Thyroid gland (tissue), 4 donors: ENCODE measurements at places on chromosomes 3 and 15. TPM values are rescaled to one million over a fixed set of nuclear protein-coding genes. Genes with fewer than 3 reads are reported as not detected.
A peak's percentile ranks its signal among the peaks of the same experiment; 100 is the strongest.

DNA sequence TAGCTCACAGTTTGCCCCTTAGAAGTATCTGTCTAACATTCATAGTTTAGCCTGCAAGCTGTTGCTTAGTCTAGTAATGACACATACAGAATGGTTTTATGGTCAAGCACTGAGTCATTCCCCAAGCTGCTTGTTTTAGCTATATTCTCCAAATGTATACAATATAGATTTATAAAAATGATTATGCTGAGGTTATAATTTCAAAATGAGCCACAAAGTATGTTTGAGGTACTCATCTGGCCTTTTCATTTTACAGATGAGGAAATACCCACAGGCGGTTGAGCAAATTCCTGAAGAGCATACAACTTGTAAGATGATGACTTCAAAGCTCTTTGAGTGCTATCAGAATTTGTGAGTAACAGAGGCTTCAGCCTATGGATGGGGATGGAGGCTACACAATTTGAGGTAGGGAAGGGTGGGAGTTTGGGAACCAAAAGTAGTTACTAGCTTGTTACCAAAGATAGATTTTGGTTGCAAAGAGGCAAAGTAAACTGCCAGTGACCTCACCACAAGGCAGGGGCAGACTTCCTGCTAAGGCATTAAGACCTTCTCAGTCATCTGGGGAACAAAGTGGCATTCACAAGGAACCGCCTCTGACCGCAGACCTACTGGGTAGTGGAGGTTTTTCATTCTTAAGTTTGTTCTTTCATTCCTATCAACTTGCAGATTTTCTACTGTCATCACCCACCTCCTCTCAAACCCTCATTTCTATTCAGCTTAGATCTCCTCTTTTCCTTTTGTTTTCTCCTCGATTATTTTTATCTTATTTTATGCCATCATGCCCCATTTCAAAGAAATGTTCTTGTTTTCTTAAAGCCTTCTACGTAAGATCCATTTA lies 257.2 kb upstream of the NECTIN3 start:
- no peaks in the 10 kb centered on the region for H3K36me3 ChIP-seq
- no peak overlapping the region for H3K4me3 ChIP-seq
- H3K4me1 ChIP-seq = no peaks in the 10 kb centered on the region
- DNase-seq = no peak
- no peaks in the 10 kb centered on the region for H3K27me3 ChIP-seq
- H3K27ac ChIP-seq = no peak overlapping the region

DNA sequence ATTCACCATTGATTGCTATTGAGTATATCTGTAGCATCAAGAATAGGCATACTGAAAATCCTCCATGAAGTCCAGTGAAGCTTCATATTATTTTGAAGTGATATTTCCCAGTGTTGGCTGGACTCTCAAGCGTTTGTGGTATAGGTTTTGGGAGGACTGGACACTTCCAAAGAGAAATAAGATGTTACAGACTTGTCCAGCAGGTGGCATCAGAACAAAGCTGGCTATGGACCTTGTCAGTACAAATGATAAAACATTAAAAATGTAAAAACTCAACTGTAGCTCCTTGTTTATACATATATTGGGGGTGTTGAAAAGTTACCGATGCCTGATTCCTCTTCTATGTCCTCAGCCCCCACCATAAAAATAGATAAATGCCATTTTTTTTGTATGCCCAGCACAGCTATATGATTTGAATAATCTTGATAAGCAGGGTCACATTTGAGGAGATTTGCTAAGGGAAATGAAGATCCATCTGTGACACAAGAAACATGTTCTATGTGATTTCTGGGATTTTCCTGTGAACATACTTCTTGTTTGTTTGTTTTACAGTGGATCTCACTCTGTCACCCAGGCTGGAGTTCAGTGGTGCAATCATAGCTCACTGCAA lies 54.5 kb upstream of the GOLGA6B start:
- peak; percentile 29 for DNase-seq
- no peaks in the 10 kb centered on the region for H3K4me1 ChIP-seq
- H3K27ac ChIP-seq = no peak overlapping the region
- H3K4me3 ChIP-seq = no peak overlapping the region

GRCh38 chr15:99416191-99417188 lies 149.3 kb upstream of the MEF2A start:
- H3K36me3 ChIP-seq = no peaks in the 10 kb centered on the region
- no peak overlapping the region for H3K27ac ChIP-seq

DNA sequence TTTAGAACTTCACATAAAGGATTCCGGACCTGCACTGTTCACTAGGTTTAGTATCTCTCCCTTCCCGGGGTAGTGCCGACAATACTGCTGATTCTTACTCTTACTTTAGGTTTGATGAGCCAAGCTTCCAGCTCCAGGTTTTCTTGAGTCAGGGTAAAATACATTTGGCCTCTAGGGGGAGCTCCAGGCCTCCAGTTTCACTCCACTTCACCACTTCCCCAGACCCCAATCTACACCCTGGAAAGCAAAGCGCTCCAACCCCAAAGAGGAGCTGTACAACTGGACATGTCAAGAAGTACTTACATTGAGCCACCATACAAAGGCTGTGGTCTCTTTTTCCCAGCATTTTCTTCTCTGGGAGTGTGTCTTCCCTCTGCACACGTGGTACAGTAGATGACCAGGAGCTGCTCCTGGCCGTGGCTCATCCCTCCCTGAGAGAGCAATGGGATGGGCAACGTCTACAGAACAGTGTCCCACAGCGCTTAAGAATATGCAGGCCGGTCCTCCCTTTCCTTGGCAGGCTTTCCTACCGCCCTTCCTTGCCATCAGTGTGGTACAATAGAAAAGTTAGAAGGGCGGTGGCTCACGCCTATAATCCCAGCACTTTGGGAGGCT lies 93.9 kb upstream of the CCDC80 start:
- DNase-seq = peak; percentile 44
- H3K4me3 ChIP-seq = no peak overlapping the region
- H3K27ac ChIP-seq = no peak overlapping the region
- H3K36me3 ChIP-seq = no peaks in the 10 kb centered on the region
- H3K27me3 ChIP-seq = no peaks in the 10 kb centered on the region

DNA sequence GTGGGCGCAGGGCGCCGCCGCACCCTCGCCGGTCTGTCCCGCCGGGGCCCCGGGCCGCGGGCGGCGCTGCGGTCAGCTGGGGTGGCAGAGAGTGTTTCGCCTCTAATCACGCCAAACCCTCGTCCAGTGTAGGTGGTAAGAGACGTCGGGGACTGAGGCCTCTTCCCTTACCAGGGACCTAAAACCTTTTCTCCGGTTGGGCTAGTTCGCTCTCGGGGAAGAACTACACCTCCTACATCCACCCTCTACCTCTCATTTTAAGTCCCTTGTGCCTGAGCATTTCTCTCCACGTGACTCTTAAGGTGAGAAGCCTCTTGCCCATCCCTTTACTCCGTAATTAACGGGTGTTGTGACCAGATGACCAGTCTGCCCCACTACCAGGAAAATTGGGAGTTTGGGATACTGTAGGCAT lies 520 bp downstream of the TMEM42 start:
- H3K36me3 ChIP-seq = no peaks in the 10 kb centered on the region
- peak overlapping the region; percentile 75 for H3K27ac ChIP-seq
- DNase-seq = peak; percentile 25
- H3K4me3 ChIP-seq = peak overlapping the region; percentile 63

GRCh38 chr3:176078906-176079305 lies 1118.4 kb downstream of the TBL1XR1 start:
- H3K27ac ChIP-seq = no peak overlapping the region
- DNase-seq = no peak
- H3K36me3 ChIP-seq = no peaks in the 10 kb centered on the region
- no peaks in the 10 kb centered on the region for H3K4me1 ChIP-seq
- H3K4me3 ChIP-seq = no peak overlapping the region

DNA sequence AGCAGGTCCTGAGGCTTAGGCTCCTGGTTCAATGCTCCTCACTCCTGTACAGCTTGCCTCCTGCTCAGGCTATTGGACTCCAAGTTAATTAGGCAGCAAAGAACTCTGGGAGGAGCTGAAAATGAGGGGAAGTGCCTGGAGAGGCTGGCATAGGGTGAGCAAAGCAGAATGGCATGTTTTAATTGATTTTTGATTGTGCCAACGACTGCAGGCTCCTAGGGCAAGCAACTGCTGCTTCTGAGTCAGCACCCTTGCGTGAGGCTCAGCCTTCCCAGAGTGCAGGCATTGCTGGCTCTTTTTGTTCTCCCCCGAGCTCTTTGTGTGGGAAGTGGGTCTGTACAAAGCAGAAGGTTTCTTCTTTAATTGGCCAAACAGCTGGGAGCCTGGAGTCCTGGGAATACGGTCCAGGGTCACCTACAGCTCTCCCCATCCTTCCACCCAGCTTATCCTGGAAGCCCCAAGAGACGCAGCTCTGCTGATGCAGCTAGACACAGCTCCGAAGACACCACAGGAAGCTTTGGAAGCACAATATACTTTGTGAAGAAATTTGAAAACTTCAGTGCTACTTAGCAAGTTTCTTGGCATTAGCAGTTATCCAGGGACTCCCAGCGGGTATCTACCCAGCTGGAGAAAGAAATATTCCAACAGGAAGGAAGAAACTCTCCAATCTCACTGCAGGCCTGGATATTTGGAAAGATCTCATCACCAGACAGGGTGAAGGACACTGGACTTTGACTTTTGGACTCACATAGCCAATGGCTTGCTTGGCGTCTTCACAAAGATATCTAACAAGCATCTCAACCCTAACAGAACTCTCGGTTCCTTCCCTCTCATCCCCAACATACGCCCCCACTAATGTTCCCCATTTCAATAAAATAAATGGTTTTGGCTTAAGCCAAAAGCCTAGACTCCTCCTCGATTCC lies 76.8 kb downstream of the BDH1 start:
- no peaks in the 10 kb centered on the region for H3K36me3 ChIP-seq
- H3K4me1 ChIP-seq = peaks cover 6% of the 10 kb centered on the region
- H3K27me3 ChIP-seq = no peaks in the 10 kb centered on the region
- H3K4me3 ChIP-seq = no peak overlapping the region

- no peak overlapping the region for H3K4me3 ChIP-seq
- no peaks in the 10 kb centered on the region for H3K4me1 ChIP-seq
- H3K27ac ChIP-seq = no peak overlapping the region
- H3K27me3 ChIP-seq = no peaks in the 10 kb centered on the region
- DNase-seq = no peak
Observed at GRCh38 chr3:35950021-35950420, 310.7 kb downstream of the ARPP21 start.

DNA sequence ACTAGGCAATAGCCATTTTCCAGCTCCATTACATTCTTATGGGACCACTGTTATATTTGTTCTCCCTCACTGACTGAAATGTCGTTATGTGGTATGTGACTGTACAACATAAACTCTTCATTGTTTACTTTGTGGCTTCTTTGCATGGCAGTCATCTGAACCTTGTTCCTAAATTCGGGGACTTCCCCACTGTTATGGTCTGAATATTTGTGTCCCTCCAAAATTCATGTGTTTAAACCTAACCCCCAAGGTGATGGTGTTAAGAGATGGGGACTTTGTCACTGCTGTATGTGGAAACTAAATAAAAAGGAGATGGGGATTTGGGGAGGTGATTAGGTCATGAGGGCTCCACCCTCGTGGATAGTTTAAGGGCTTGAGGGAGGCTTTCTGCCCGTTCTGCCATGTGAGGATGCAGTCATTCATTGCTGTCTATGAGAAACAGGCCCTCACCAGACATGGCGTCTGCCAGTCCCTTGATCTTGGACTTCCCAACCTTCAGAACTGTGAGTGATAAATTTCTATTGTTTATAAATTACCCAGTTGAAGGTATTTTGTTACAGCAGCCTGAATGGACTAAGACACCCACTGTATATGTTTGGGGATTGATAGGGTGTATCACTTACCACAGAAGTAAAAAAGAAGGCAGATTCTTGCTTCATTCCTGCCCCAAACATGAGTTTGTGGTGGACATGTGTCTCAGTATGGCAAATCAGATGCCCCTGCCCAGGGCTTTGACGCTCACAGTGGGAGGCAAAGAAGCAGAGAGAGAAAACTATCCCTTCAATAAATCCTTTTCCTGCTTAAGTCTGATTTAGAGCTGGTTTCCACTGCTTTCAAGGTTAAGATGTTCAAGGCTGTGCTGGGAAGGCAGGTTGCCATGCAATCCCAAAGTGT lies 138.0 kb upstream of the UBE2E1 start:
- no peak overlapping the region for H3K4me3 ChIP-seq
- no peak for DNase-seq
- no peaks in the 10 kb centered on the region for H3K36me3 ChIP-seq
- H3K27me3 ChIP-seq = peaks cover 4% of the 10 kb centered on the region

DNA sequence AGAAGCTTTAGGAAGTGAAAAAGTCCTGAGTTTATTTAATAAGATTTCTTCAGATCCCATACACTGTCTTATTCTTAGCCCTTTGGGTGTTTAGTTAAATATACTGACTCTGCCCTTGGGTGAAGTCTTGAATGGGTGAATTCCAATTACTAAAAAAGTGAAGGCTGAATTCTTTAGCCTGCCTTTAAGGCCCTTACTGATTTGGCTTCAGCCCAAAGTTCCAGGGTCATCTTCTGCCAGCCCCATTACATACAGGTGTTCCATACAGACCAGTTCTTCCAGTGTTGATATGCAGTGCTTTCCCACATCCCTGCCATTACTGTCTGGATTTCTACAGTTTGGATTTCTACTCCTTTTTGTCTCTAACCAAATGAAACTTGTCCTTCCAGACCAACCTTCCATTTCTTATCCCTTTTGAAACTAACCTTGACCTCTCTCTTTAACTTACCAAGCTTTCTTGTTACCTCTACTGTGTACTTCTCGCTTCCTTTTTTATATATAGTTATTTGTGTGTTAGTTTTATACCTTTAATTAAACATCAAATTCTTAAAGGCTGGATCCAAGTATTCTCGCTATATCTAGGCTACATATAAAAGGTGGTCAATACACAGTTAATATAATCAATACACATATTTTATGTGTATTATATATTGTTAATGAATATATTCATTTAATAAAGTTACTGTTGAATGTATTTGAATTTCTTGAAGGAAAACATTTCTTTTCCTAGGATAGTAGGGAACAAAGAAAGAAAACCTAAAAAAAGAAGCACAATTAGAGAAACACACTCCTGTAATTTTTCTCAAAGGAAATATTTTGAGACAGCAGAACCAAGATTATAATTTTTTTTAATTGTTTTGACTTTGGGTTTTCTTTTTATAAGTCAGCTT lies 15.0 kb downstream of the MBNL1 start:
- no peak overlapping the region for H3K27ac ChIP-seq
- H3K4me3 ChIP-seq = no peak overlapping the region
- H3K36me3 ChIP-seq = no peaks in the 10 kb centered on the region
- no peak for DNase-seq
- peaks cover 16% of the 10 kb centered on the region for H3K4me1 ChIP-seq
- no peaks in the 10 kb centered on the region for H3K27me3 ChIP-seq

GRCh38 chr3:178112134-178112533 lies 424.1 kb upstream of the KCNMB2 start:
- H3K4me1 ChIP-seq = no peaks in the 10 kb centered on the region
- no peak overlapping the region for H3K4me3 ChIP-seq
- H3K27me3 ChIP-seq = no peaks in the 10 kb centered on the region
- no peak for DNase-seq

DNA sequence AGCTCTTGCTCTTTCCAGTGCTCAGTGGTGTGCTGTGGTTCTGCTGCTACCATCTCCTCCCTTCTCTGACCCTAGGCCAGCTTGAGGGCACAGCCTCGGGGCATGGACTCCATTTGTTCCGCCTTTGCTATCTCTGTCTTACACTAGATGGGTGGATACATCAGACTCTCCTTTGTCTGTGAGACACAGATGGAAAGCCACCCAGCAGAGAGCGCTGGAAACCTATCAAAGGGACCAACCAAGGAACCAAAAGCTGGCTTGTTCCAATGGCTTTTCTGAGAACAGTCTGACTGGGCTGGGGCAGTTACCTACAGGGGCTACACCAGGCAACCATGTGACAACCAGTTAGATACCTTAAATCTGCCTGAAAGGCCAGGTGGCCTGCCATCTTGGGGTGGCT lies 63.8 kb downstream of the NPTN start:
- no peak overlapping the region for H3K27ac ChIP-seq
- no peaks in the 10 kb centered on the region for H3K27me3 ChIP-seq
- H3K4me3 ChIP-seq = no peak overlapping the region

The CKMT1B gene
- total RNA-seq = 41.2 TPM

The CCDC39 gene
- 0.27 TPM for total RNA-seq

The SOX14 gene
- total RNA-seq = not detected
